ENCODE measurements at places on chromosomes 6 and 20.

DNA sequence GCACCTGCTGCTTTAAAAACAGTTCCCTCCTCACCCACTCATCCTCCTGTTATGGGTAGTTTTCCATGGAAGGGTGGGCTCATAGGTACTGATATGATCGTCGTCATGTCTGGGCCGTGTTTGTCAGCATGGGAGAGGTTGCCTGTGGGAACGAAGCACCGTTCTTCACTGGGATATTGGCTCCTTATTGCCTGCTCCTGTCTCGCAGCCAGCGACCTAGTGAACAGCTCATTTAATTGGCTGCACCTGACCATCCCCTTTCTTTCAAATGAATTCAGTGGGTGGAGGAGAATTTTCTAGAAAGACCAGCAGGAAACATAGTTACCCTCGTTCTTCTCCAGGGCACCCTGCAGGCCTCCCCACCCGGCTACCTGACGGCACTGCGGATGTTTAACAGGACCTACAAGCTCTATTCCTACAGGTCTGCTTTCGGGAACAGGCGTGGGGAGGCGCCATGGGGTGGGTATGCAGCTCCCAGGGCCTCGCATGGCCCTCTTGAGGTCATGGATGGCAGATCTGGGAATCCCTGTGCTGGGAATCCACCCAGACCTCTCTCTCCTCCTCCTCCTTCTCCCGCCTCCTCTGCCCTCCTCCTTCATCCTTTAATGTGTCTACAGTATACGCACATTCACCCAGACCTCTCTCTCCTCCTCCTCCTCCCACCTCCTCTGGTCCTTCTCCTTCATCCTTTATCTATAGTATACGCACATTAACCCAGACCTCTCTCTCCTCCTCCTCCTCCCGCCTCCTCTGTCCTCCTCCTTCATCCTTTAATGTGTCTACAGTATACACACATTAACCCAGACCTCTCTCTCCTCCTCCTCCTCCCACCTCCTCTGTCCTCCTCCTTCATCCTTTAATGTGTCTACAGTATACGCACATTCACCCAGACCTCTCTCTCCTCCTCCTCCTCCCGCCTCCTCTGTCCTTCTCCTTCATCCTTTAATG lies 21.9 kb downstream of the ENTPD6 start:
- DNase-seq, result no peak

DNA sequence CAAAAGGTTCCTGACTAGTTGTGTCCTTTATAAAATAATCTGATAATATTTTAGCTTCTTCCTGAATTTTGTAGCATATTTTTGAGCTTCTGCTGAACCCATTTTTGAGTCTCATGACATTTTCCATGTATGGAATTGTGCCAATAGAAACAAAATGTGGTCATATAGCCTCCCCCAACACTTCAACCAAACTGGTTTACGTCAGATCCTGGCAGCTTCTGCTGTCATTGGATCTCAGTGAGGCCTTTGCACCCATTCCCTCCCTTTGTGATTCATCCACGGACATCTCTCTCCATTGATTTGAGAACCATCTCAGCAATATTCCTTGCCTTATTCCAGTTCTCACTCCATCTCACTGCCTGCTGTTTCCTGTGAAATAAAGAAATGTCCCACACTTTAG lies 166.0 kb upstream of the PROKR2 start:
- DNase-seq, result no peak

DNA sequence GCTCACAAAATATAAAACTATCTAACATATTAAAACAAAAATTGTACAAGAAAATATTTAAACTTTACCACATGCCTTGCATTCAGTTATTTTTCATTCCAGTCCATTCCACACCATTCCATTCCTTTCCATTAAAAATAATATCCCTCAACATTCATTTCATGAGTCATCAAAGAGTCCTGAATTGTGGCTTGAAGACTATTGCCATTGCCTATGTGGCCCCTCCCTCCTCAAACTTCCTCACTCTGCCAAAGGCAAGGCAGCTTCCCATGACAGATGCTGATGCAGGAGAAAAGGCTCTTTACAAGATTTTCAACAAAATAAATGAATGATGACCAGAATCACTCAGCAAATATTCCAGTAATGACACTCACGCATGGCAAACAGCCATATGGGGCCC lies 31.7 kb downstream of the IL20RA start:
- DNase-seq, result no peak

- DNase-seq, result no peak
Measured at GRCh38 chr20:37416848-37417616, 71.1 kb downstream of the SRC start.

- DNase-seq, result no peak
Measured at GRCh38 chr20:47070176-47070575, 175.5 kb downstream of the EYA2 start.

GRCh38 chr20:13059398-13060136 lies 50.8 kb downstream of the SPTLC3 start:
- DNase-seq, result no peak
